Stimulated activated CD4-positive, alpha-beta T cell treated with anti-CD3 and anti-CD28 coated beads, Interleukin-12 subunit alpha, Interleukin-12 subunit beta, amount 100 ng/mL, for 4 hours (primary cell): ENCODE measurements at places on chromosomes 4 and X.

DNA sequence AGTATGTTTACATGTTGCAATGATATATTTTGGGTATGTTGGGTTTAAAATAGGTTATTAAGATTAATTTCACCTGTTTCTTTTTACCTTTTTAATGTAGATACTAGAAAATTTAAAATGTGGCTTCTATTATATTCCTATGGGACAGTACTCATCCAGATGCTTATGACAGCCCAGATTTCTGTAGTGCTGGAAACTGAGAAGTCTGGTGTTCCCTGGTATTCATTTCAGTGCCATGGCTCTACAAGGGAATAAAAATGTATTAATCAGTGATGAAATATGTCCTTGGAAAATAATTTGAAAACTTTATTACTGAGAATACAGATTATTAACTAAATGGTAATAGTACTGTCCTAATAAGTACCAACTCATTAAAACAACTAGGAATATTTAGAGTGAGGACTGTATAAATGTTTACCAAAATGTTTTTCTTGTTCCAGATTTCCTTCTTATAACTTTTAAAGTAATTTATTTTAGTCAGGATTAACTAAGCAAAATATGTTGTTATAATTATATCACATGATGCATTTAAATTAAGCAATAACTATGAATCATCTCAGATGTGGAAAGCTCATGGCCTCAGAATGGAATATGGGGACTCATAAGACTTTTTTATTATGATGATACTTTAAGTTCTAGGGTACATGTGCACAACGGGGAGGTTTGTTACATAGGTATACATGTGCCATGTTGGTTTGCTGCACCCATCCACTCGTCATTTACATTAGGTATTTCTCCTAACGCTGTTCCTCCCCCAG is 25.3 kb downstream of the ARHGAP24 start:
- DNase-seq = no peak

DNA sequence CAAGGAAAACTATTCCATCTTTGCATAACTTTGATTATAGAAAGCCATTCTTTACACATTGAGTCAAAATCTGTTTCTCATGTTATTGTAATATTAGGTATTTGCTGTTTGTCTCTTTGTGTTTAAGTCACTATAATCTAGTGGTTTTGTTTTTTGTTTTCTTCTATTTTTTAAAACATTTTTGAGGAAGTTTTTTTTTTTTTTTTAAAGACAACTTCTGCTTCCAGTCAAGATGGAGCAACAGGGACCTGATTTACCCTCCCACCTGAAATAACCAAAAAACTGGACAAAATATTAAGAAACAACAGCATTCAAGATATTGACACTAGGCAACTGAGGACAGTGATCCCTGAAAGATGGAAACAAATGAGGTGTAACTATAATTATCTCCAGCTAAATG is 18.4 kb upstream of the NSUN7 start:
- no peak for DNase-seq

DNA sequence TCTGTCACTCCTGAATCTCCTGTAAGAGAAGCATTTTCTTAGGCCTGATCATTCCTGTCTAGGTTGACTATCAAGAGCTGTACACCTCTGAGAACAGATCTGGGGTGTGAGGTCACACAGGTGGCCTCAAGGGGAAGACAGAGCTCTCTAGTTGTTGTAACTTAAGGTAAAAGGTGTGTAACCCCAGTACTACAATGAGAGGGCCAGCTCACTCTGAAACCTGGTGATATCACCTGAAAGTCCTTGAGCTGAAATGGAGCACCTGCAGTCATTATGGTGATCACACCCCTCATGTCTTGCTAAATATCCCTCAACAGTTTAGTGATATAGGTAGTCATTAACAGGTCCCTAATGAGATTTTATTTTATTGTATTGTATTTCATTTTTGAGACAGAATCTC is 8.8 kb upstream of the FAM9C start:
- no peak for DNase-seq

DNA sequence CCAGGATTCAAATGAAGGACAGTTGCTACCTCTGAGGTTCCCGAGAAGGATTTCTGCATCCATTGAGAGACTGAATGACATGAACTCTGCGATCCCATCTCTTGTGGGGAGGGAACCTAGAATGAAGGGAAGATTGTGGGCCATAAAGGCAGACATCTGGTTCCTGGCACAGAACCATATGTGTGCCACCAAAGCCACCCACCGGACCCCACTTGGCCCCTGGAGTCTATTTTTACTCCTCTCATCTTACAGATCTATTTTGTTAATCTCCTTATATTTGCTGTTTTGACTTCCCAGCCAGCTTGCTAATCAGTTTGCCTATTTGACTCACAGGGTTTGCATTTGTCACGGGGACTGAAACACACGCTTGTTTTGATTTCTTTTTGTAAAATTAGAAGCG is 7.3 kb downstream of the SOD3 start:
- DNase-seq = no peak

- DNase-seq = no peak
Observed at GRCh38 chr4:180153587-180153986, 2089.6 kb upstream of the TENM3 start.

- DNase-seq = peak; percentile 7
Observed at GRCh38 chrX:64204701-64205440, 637 bp downstream of the AMER1 start.

GRCh38 chr4:121633653-121634052 is 63.1 kb downstream of the ANXA5 start:
- DNase-seq = no peak

- no peak for DNase-seq
Observed at GRCh38 chr4:1985780-1986577, 22.8 kb downstream of the NELFA start.

- peak; percentile 59 for DNase-seq
Observed at GRCh38 chrX:16882702-16883486, 12.7 kb upstream of the RBBP7 start.
